ENCODE measurements at places on chromosomes 2 and 18.

- DNase-seq, result no peak
These were observed 481.5 kb downstream of the TSN start for GRCh38 chr2:122236925-122237324.

DNA sequence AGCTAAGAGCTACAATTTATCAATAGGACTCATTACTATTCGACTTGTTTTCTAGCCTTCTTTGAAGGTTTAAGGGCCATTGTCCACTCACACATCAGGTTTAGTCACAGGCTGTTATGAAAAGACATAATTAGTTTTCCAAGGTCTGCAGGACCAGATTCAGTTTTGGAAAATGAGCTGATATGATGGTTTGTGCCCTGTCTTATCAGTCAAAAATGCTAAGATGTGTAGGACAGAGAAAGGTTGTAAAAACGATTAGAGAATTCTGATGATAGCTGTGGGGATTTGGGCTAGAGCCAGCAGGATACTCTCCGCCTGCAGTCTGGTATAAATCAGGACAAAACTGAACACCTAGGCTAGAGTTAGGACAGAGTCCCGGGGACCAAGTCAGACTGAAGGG is 213.3 kb downstream of the LRRTM1 start:
- DNase-seq, result no peak

DNA sequence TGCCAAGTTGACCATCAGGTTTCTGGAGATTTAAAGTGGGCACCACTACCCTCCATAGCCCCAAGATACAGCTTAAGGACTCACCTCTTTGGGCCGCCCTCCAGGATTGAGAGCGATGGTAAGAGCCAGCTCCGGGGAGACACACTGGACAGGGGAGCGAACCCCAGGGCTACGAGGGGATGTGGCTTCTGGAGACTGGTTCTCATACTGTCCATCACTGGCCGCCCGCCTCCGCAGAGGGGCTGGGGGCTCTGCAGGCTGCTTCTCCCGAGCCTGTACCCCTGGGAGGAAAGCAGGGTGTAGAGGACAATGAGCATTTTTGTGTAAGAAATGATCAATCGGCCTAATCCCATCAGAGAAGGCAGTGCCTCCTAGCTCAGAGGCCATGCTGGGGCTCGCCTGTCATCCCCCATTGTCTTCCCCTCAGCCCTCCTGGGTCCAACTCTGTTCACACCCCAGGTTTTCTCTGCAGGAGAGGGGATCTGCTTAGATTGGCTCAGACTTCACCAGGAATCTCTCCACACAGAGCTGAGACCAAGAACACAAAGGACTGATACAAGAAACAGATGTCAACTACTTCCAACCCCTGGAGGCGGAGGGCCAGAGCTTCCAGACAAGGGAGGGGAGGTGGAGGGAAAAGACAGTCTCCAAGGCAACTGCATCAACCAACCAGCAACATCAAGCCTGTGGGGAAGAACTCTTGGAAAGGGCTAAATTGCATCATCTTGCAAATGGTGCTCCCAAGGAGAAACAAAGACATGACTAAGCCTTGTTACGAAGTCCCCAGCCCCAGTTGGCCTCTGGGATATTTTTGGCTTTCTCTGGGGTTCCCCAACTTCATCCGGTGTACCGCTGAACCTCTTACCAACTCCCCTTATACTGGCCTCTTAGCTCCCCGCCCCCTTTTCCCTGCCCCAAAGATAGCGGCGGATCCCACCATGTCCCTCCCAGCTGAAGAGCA is 166.6 kb downstream of the TNS1 start:
- no peak for DNase-seq

GRCh38 chr2:234994438-234995321 is 42.9 kb downstream of the SH3BP4 start:
- DNase-seq, result no peak

DNA sequence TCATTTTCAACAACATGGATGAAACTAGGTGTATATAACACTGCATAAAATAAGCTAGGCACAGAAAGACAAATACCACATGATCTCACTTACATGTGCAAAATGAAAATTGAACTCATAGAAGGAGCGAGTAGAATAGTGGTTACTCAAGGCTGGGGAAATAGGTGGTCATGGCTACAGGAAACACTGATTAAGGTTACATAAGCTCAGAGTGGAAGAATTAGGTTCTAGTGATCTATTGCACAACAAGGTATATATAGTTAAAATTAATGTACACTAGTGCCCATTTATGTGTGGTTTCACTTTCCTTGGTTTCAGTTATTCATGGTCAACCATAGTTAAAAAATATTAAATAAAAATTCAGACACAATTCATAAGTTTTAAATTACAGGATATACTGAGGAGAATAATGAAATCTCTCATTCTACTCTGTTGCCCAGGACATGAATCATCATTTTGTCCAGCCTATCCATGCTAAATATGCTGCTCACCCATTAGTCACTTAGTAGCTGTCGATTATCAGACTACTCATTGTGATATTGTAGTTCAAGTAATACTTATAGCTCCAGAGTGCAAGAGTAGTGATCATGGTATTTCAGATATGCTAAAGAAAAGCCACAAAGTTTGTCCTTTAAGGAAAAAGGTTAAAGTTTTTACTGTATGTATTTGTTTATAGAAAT is 1530.9 kb upstream of the LRRTM1 start:
- DNase-seq, result no peak

GRCh38 chr2:160632084-160632975 is 138.7 kb upstream of the RBMS1 start:
- DNase-seq, result no peak

DNA sequence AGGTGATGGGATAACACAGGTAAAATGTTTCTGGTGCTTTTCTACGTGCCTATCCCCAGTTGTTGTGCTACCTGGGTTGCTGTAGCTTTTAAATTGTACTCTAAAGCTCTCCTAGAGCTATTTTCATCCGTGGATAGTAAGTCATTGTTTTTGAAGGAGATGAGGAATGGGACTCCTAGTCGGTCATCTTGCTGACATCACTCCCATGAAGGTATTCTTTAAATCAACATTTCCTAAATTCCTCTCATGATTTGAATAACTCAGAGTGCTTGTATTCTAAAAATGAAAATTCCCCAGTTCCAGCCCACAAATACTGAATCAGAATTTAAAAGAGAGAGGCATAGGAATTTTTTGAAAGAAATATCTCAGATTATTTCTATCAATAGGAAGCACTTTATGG is 44.3 kb downstream of the CCDC148 start:
- no peak for DNase-seq

DNA sequence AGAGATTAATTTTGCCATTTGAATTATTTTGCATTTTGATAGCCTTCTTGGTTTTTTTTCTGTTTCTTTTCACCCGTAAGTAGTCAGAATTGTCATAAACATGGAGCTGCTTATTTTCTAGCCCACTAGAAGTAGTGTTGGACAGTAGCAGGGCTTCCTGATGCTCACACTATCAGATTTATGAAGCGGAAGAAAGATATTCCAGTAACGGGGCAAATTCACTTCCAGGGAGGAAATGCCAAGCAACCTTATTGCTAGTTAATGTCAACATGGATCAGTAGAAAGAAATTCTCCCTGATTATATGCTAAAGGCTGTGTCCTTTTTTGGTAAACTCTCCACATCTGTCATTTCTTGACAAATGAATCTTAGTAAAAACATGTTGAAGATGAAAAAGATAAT is 19.2 kb upstream of the ADAM23 start:
- no peak for DNase-seq

DNA sequence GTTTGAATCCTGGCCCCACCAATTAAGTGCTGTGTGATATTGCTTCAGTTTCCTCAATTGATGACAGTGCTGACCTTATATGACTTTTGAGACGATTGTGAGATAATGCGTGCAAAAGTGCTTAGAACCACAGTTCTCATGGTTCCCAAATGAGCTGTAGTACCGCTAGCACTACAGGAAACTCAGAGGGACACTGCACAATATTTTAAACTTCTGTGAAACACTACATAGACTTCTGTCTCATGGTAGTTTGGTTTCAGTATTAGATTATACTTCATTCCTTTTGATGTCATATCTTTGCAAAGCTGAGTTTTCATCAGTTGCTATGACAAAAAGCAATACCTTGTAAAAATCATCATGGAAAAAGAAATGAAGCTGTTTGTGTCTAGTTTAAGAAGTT is 368.0 kb downstream of the PARD3B start:
- DNase-seq, result no peak

DNA sequence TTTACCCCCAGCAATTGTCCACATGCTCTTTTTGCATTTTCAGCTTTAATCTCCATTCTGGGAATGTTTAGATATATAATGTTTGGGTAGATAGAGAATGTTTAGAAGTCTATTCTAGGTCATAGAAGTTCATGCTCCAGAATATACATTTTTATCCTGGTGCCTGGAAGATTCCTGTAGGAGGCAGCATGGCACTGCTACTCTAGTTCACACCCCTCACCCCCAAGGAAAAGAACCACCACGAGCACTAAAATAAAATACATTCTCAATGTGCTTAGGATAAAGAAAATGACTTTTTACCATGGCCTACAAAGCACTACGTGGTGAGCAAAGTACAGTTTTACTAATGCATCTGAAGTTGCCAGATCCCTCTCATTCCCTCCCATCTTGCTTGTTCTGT is 53.8 kb downstream of the MYO1B start:
- no peak for DNase-seq

DNA sequence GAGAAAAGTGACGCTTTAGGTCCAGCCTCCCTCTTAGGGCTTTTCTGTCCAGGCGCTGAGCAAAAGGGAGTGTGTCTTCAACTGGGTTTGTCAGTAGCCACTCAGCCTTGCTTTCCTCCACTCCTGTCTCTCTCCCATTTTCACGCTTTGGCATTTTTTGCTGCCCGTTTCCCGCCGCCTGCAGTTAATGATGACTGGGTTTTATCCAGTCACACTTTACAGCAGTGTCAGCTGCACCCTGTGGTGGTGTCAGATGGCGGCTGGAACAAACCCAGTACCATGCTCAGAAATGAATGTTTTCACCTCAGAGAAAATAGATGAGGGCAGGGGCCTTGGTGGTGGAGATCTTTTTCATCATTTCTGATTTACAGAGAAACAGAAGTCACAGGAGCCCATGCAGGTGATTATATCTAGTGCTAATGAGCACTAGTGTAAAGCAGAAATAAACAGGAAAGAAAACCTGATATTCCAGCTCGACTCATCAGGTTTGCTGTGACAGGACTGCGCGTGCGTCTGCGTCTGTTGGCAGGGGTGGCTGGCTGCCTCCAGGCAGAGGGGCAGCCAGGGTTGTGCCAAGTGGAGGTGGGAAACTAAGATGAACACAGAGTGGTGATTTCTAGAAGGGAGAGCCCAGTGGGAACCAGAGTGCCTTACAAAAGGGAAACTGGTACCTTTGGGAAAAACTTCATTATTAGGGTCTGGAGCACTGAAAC is 139.9 kb downstream of the TANC1 start:
- no peak for DNase-seq

DNA sequence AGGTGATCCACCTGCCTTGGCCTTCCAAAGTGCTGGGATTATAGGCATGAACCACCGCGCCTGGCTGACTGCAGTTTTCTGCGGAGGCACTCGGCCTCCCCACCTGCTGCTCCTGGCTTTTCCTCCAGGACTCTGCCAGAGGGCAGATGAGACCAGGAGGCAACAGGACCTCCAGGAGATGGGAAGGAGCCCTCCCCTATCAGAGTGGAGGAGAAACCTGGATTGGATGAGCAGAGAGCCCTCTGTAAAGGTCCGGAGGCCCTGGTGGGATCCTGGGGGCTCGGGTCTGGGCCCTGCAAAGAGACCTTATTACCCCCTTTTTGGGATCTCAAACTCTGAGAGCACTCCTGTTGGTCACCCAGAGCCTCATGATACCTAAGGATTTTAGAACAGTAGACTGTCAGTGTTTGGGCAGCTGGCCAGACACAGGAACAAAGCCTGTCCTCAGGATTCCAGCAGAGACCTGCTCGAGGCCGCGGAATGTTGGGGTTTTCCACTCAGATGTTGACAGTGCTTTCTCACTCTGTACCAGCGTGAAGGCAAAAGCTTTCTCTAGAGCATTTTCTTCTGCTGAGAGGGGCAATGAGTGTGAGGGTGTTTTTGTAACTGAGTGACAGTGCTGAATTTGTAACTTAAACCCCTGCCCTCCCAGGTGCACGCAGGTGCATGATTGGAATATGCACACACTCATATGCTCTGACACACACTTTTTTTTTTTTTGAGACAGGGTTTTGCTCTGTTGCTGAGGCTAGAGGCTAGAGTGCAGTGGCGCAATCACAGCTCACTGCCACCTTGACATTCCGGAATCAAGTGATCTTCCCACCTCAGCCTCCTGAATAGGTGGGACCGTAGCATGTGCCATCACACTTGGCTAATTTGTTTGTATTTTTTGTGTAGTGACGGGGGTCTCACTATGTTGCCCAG is 48.4 kb downstream of the NPPC start:
- DNase-seq, result no peak

DNA sequence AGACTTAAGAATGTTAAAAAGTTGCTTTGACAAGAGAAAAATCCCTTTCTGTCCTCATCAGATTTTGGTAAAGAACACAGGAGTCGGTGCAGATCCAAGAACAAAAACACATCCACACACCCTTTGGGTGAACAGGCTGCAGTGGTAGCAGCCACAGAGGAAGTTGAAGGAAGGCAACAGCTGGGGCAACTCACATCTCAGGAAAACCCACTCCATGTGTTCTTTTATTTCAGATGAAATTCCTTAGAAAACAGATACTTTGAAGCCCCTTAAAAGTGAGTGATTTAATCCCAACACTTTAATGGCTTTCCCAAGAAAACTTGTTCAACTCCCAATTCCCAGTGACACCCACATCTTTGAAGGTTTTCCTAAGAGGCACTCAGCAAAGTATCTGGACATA is 271.3 kb downstream of the ICOS start:
- DNase-seq, result no peak

- no peak for DNase-seq
These were observed 22.9 kb downstream of the ZNF532 start for GRCh38 chr18:58887613-58887963.

GRCh38 chr2:102285368-102285767 is 26.0 kb upstream of the IL1RL1 start:
- DNase-seq, result no peak

GRCh38 chr2:160566717-160567116 is 73.1 kb upstream of the RBMS1 start:
- no peak for DNase-seq
